ENCODE measurements at places on chromosomes 4 and X. TPM values are rescaled to one million over a fixed set of nuclear protein-coding genes. Genes with fewer than 3 reads are reported as not detected.
A peak's percentile ranks its signal among the peaks of the same experiment; 100 is the strongest.

SHOX gene
- total RNA-seq = not detected

HPGD gene
- 84.3 TPM for total RNA-seq

CITED1 gene
- not detected for total RNA-seq

CXCL6 gene
- 1.1 TPM for total RNA-seq

NOX1 gene
- not detected for total RNA-seq

GPR143 gene
- total RNA-seq = 0.78 TPM

GABRQ gene
- total RNA-seq = not detected

CFI gene
- 426 TPM for total RNA-seq

KLF8 gene
- 0.58 TPM for total RNA-seq

NAA11 gene
- not detected for total RNA-seq

- DNase-seq = no peak
Observed at GRCh38 chrX:149510386-149510785, 5.3 kb upstream of the IDS start.

DNA sequence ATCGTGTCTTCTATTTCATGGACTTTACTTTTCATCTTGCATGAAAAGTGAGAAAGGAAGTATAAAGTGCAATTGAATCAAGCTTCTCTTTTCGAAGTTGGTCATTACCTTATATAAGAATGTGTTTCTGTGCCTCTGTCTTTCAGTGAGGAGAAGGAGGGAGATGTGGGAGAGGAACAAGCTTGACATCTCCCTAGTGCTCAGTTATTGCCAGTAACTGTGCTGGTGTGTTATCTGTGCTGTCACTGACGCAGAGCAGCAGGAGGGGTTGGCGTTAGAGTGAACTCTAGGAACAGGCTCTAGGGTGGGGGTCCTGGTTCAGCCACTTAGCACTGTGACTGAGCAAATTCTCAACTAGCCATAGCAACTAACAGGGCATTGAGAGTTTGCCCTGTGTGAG lies 34.0 kb upstream of the TBC1D9 start:
- DNase-seq = no peak

- DNase-seq = no peak
Observed at GRCh38 chrX:45422216-45422925, 221.7 kb upstream of the DIPK2B start.

DNA sequence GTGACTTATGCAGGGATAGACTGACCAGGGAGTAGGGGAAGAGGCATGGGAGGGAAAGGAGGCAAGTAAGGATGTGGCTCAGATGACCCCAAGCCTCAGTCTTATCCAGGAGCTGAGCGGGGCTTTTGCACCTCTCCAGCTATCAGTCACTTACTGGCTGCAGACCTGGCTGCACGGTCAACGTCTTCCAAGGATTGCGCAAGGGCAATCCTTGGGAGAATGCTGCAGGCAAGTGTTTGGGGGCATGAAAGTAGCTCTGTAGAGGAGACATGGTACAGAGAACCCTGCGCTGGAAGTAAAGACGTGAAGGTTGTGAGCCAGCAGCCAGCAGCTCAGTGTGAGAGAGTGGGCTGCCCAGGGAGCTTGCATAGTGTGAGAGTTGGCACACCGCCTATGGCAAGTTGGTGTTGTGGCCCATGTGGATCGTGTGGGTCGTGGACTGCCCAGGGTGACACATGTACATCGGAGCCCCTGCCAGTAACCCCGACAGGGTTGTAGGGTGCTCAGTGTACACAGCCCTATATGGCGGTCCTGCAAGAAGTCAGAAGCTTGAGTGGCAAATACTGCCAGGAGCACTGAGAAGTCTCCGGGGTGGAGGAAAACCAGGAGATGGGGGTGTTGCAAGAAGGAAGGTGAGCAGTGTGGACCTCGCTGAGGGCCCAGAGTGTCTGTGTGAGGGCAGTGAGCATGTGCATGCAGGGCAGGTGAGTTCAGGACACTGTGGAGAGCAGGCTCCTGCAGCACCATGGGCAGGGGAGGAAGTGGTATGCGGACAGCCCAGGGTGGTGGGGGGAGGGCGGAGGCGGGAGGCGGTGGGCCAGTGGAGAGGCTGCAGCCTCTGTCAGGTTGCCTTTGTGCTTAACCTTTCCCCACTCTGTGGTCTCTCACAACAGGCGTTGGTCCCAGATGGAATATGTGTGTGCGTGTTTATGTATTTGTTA lies 50.9 kb downstream of the KIT start:
- no peak for DNase-seq

DNA sequence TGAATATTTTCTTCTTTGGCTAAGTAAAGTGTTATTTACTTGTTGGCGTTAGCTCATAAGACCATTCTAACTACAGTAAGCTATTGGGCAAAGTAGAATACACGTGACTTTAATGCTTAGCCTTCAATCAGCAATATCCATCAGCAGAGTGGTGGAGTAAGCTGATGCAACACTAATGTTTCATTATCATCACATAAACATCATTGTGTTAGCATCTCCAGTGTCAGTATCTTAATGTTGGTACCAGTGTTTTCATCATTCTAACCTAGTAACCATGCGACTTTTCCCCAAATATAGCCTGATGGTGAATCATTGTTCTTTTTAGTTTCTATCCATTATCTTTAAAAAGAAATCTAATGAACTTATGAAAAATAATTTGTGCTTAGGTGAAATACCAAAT lies 48.5 kb downstream of the APOOL start:
- DNase-seq = no peak

GRCh38 chr4:1210241-1210841 lies 38.0 kb upstream of the SPON2 start:
- no peak for DNase-seq

DNA sequence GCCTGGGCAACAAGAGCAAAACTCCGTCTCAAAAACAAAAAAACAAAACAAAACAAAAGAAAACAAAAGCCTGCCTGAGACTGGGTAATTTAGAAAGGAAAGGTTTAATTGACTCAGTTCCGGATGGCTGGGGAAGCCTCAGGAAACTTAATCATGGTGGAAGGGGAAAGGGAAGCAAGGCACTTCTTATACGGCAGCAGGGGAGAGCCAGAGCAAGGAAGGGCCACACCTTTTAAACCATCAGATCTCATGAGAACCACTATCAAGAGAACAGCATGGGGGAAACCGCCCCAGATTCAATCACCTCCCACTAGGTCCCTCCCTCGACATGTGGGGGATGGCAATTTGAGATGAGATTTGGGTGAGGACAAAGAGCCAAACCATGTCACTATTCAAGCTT lies 122.2 kb downstream of the UBE2K start:
- DNase-seq = no peak

DNA sequence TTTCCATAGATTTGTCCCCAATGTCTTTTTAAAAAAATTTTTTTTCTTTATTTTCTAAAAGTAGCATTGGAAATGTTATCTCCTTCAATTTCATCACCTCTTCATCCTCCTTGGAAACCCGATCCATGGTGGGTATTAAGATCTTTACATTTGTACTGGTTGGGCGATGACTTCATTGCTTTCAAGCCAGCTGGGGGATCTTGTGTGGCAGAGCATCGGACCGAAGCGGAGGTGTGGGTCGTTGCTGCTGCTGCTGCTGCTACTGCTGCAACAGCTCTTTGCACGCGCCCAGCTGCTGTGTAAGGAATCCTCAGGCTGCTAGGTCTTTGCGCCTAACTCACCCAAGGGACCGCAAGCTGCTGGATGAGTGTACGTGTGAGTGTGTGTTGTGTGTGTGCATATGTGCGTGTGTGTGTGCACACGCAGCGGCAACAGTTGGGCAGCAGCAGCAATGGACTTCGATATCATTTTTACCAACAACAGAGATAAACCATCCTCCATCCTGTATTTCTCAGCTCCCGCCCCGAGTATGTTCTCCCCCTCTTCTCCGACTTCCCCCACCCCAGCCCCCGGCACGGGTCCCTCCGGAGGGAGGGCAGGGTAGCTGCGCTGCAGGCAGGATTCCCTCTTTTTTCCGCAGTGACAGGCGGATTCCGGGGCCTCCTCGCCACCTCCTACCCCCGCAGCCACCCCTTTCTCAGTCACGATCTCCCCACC lies 768 bp upstream of the CDKL5 start:
- no peak for DNase-seq

- no peak for DNase-seq
Observed at GRCh38 chrX:6678313-6678712, 143.4 kb upstream of the VCX3A start.

GRCh38 chr4:25215511-25215910 lies 18.3 kb upstream of the PI4K2B start:
- peak; percentile 54 for DNase-seq

GRCh38 chrX:132533409-132533808 lies 44.6 kb upstream of the MBNL3 start:
- no peak for DNase-seq

DNA sequence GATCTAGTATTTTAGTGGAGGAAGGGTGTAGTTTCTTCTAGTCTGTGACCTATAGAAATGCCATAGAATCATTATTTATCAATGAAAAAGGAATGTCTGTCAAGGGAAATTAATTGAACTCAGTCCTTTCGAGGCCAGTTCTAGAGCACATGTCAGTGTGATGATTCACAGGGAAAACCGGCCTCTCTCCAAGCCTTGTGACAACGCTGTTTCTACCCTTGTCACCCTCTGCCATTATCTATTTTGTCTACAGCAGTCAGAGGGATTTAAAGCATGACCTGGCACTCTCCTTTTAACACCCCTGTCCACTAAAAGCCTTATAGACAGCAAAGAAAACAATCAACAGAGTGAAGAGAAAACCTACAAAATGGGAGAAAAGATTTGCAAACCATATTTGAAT lies 119.8 kb downstream of the DRD5 start:
- DNase-seq = no peak

- no peak for DNase-seq
Observed at GRCh38 chrX:53319614-53320542, 38.5 kb upstream of the IQSEC2 start.

DNA sequence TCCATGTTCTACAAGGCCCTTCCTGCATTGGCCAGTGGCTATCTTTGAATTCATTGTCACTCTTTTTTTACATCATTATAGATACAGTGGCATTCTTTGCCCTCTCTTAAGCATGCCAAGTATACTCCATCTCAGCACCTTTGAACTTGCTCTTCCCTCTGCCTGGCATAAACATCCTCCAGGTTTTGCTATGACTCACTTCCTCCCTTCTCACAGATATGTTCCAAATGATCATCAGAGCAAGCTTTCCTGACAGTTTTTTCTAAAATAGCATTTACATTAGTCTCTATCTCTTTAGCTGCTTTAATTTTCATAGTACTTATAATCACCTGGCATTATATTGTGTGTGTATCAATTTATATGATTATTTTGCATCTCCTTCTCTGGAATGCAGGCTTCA lies 553.3 kb upstream of the MAGEB2 start:
- no peak for DNase-seq

- peak; percentile 70 for DNase-seq
Observed at GRCh38 chr4:113684534-113685091, 76.9 kb downstream of the CAMK2D start.

DNA sequence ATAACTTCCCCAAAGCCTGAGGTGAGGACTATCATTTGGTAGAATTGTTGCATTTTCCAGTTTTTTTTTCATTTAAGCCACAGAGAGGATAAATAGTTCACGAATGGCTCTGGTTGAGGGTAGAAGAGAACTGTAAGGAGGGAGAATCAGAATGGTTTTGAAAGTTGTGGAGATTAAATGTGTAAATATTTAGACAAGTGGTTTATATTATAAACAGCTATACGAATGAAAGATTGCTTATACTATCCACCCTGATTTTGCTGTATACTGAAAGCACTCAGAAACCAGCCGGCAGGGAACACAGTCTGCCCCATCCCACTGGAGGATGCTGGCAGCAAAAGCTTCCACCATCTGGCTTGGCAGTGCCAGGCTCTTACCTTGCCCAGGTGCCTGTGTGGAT lies 341.1 kb downstream of the RAPGEF2 start:
- no peak for DNase-seq

DNA sequence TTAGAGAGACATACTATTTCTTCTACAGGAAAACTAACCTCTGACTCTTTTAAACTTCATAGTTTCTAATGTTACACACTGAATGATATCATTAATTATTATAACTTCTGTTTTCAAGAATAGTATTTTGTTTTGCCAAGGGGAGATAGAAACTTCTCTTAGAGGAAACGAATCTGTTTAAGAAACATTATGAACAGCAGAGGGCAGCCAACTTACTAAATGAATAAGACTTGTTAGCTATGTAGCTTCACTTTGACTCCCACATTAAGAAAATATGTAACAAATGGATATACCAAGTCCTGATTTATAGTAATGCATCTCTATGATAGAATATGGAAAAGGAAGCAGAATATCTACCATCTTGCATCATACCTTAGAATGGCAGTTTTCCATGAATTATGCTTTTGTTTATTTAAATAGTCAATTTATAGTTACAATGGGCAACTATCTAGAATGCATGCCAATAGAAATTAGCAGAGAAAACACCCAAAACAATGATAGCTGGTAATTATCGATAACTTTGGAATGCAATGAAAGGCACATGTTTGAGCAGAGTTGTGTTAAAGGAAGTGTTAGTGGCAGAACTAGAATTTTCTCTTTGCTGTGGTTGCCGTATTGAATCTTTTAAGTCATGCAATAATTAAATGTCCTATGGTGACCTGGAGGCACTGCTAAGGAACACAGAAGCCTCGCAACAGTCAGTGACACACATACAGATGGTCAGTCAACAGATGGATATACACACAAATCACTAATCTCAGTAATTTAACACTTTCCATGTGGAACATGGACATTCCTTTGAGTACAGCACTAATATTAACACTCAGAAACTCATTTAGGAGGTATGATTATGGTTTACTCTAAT lies 105.7 kb upstream of the PDLIM3 start:
- DNase-seq = no peak

DNA sequence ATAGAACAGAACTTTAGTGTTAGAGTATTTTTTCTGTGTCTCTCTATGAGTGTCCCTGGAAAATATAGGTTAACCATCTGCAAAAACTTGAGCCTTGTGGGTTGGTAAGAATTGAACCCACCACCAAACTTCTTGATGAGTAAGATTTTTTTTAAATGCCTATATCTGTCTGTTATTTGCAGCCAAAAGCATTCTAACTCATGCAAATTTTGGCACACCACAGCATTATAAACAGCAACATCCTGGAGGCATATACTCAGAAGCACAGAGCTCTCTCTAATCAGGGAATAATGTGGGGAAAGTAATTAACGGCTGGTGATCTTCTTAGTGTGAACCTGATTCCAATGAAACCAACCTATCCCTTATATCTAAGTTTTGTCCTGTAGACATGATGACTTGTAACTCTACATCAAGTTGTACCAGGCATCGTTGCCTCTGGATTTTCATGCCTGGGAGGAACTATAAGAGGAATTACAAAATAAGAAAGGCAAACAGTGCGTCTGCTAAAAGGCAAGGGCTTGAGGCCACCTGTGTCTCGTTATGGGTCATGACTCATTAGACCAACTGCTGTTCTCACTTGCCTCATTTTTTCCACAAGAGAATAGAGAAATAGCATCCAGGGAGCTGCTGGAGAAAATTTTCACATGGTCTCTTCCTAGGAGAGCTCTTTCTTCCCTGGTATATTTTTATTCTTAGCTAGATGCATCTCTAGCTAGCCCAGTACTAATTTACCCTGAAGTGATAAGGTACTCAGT lies 202.4 kb downstream of the CHIC2 start:
- DNase-seq = no peak

- peak; percentile 60 for DNase-seq
Observed at GRCh38 chrX:129925305-129926092, 19.5 kb downstream of the UTP14A start.

GRCh38 chr4:109588176-109588575 lies 28.1 kb downstream of the MCUB start:
- no peak for DNase-seq
